ENCODE measurements at places on chromosomes 11 and 22.

DNA sequence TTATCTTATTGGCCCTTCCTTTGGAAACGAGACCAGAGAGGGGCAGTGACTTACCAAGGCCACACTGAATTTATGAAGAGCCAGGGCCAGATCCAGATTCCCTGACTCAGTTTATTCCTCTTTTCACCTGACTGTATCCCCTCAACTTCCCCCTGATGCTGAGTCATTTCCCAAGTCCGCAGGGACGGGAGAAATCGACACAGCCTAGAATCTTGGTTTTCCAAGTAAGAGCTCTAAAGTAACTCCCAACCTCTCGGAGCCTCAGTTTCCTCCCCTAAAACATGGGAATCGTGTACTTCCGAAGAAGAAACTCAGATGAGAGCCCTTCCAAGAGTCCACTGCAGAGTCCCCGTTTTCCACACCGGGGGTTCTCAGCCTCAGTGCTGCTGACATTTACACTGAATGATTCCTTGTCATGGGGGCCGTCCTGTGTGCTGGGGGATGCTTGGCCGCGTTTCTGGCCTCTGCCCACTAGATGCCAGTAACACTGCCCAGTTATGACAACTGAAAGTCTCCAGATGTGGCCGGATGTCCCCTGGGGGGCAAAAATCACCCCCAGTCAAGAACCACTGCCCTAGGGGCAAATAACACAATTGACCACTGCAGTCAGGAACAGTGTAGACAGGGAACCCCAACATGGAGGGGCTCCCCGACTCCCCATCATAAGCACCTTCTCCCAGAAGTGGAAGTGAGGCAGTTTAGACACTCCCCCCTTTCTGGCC lies 11.2 kb downstream of the MPST start:
- H3K4me3 ChIP-seq: no peak overlapping the region
- peaks cover 45% of the 10 kb centered on the region for H3K4me1 ChIP-seq
- H3K27me3 ChIP-seq: no peaks in the 10 kb centered on the region

- no peaks in the 10 kb centered on the region for H3K27me3 ChIP-seq
- H3K4me3 ChIP-seq: no peak overlapping the region
- DNase-seq: no peak
- H3K27ac ChIP-seq: no peak overlapping the region
Measured at GRCh38 chr11:70828593-70829082, 423.7 kb downstream of the SHANK2 start.

- H3K36me3 ChIP-seq: no peaks in the 10 kb centered on the region
- H3K4me1 ChIP-seq: peaks cover 10% of the 10 kb centered on the region
- no peak overlapping the region for H3K27ac ChIP-seq
Measured at GRCh38 chr11:6584528-6584927, 18.9 kb downstream of the RRP8 start.

GRCh38 chr11:124760205-124760652 lies 1.9 kb downstream of the ESAM start:
- no peak overlapping the region for H3K4me3 ChIP-seq
- H3K27ac ChIP-seq: no peak overlapping the region
- no peaks in the 10 kb centered on the region for H3K36me3 ChIP-seq
- H3K27me3 ChIP-seq: peaks cover 23% of the 10 kb centered on the region
- peaks cover 60% of the 10 kb centered on the region for H3K4me1 ChIP-seq

GRCh38 chr22:37906364-37907008 lies 389 bp downstream of the MICALL1 start:
- peak overlapping the region; percentile 62 for H3K4me3 ChIP-seq
- H3K27me3 ChIP-seq: no peaks in the 10 kb centered on the region
- H3K36me3 ChIP-seq: no peaks in the 10 kb centered on the region
- peaks cover 29% of the 10 kb centered on the region for H3K4me1 ChIP-seq

GRCh38 chr11:12090061-12090591 lies 20.3 kb upstream of the MICAL2 start:
- no peaks in the 10 kb centered on the region for H3K4me1 ChIP-seq
- H3K4me3 ChIP-seq: no peak overlapping the region
- DNase-seq: no peak

DNA sequence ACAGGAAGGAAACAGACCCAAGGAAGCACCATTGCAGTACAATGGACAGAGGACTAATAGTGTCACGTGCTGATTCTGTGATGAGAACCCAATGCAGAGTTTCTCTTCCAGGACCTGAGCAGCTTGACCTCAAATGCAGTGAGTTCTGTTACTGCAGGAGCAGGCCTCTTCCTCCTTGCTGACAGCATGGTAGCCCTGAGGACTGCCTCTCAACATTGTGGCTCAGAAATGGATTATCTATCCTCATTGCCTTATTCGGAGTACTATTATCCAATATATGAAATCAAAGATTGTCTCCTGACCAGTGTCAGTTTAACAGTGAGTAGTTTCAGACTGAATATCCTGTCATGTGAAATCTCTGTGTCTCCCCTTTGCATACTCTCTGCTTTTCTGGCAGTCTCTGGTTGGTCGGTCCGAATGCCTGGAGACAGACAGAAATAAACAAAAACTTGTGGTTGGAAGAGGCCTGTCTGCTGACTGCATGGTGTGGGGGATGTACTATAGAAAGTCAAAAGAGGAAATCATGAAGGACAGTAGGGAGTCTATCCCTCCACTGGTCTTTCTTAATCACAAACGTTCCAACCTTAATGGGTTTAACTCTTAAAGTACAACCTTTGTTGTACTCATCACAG lies 6.9 kb upstream of the MS4A14 start:
- no peaks in the 10 kb centered on the region for H3K27me3 ChIP-seq
- H3K27ac ChIP-seq: no peak overlapping the region
- DNase-seq: no peak
- no peaks in the 10 kb centered on the region for H3K4me1 ChIP-seq
- H3K4me3 ChIP-seq: no peak overlapping the region

DNA sequence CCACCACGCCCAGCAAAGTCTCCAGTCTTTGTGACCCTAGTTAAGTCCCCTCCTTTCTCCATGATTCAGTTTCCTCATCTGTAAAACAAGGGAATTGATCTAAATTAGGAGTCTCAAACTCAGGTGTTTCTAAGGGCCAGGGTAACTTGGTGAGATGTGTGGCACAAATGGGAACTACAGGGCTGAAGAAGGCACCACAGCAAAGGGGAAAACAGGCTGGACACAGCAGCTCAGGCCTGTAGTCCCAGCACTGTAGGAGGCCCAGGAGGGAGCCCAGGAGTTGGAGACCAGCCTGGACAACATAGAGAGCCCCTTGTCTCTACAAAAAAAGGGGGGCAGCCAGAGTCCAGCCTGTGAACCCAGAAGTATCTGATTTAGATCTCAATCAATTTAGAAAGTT lies 15.6 kb upstream of the PATZ1 start:
- H3K27ac ChIP-seq: no peak overlapping the region
- H3K4me1 ChIP-seq: no peaks in the 10 kb centered on the region
- DNase-seq: no peak
- no peaks in the 10 kb centered on the region for H3K27me3 ChIP-seq

DNA sequence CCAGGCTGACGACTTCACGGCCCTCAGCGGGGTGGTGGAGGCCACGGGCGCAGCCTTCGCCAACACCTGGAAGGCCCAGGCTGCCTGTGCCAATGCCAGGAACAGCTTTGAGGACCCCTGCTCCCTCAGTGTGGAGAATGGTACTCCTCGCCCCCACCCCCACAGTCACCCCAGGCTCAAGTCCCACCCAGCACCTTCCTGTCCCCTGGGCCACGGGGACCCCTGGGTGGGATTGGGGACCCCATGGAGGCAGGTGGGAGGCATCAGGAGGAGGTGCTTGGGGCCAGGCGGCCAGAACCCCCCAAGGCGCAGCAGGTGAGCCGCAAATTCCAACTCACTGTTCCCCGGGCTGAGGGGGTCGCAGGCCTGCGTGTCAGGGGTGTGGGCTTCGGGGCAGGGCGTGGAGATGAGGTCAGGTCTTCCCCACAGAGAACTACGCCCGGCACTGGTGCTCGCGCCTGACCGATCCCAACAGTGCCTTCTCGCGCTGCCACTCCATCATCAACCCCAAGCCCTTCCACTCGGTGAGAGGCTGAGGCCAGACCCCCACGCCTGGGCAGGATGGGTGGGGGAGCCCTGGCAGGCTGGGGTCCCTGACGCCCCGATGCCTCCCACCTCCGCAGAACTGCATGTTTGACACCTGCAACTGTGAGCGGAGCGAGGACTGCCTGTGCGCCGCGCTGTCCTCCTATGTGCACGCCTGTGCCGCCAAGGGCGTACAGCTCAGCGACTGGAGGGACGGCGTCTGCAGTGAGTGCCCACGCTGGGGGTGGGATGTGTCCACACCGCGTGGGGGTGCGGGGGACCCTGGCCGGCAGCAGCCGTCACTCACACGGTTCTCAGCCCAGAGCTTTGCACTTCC lies 9.4 kb downstream of the MUC5B start:
- no peaks in the 10 kb centered on the region for H3K36me3 ChIP-seq
- H3K27me3 ChIP-seq: no peaks in the 10 kb centered on the region
- no peaks in the 10 kb centered on the region for H3K4me1 ChIP-seq
- peak; percentile 6 for DNase-seq
- no peak overlapping the region for H3K4me3 ChIP-seq

Measured in body of pancreas (tissue), 4 donors.